Activated T-helper 1 cell treated with anti-CD3 and anti-CD28 coated beads, Interleukin-2, amount 50 U/mL, for 16 hours (primary cell): ENCODE measurements at places on chromosomes 7 and 10.

DNA sequence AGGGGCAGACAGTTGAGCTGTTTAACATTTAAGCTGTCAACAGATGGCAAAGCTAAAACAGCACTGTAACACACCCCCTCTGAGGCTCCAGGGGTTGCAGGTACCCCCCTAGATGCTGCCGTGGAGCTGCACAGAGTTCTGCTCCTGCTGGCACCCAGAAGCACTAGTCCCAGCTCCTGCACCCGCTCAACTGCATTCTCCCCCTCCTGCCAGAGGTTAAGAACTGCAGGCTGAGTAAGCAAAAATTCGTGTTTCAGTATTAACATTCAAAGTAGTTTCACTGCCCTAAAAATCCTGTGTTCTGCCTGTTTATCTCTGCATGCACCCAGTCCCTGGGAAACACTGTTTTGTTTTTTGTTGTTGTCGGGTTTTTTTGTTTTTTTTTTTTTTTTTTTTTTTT, 790.8 kb upstream of the KCND2 start:
- no peak for DNase-seq

DNA sequence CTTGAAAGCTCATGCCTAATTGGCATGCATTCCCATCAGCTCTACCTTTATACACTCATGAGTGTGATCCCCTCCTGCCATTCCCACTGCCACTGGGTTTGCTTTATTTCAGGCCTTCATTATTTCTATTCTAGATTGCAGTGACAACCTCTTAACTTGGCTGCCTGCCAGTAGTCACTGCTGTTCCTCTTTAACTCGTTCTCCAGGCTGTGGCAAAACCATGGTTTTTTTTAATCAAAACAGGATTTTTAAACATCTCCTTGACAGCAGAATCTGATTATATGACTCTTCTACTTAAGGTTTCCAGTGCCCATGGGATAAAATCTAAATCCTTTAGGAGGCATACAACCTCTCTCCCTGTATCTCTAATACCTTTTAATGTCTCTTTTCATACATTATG, 223.7 kb upstream of the PCDH15 start:
- DNase-seq = no peak

GRCh38 chr10:130255777-130256176, 119.6 kb downstream of the GLRX3 start:
- DNase-seq = no peak

DNA sequence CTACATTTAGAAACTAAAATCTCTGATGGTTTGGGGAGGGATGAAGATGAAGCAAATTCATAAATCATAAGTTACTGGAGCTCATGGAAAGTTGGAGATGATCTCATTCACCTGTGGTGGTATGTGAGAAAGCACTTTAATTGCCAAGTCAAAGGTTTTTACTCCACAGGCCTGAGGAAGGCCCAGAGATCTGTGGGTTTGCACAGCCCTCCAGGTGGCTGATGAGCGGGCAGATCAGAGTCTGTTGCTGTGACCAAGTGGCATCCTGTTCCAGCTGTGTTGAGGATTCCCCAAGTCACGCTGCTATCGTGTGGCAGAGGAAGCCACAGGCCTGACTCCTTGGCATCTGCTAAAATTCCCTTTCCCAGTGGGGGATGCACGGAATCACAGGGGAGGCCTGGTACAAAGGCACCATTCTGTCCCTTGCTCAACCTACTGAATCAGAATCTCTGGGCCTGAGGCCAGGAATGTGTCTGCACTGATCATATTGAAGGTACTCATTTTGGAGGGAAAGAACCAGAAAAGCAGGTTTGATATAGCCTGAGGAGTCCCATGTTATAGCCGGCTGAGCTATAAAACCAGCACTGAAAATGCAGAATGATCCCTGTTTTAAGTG, 19.7 kb upstream of the DDC start:
- no peak for DNase-seq

DNA sequence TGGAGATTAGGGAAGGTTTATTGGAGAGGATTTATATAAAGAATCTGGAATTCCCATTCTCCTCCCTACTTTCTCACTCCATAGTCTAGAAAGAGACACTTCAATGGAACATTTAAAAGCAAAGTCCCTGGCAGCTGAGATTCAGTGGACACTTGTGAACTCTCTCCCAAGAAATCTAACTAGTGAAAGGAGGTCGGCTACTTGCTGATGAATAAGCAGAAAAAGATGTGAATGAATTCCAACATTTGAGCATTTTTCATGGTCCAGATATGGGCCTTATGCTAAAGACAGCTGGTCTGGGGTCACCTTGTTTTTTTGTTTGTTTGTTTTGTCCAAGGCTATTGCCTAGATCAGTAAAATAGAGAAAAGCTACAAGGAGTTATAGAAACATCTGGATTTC, 141.1 kb upstream of the LRRTM3 start:
- no peak for DNase-seq

- DNase-seq = no peak
These were observed at the start of gene CDK5 for GRCh38 chr7:151057506-151057988. Gene CDK5, minus strand, starts transcription at chr7:151057897. Its CDS starts 49 bp downstream, at chr7:151057848.

DNA sequence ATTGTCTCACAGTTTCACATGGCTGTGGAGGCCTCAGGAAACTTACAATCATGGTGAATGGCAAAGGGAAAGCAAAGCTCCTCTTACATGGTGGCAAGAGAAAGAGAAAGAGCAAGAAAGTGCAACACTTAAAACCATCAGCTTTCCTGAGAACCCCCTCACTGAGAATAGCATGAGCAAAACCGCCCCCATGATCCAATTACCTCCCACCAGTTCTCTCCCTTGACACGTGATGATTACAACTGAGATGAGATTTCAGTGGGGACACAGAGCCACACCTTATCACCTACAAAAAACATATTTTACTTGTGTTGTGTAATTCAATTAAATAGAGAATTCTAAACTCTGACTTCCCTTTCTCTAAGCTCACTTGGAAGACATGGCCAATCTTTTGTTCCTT, 80.2 kb downstream of the SEMA3C start:
- no peak for DNase-seq

DNA sequence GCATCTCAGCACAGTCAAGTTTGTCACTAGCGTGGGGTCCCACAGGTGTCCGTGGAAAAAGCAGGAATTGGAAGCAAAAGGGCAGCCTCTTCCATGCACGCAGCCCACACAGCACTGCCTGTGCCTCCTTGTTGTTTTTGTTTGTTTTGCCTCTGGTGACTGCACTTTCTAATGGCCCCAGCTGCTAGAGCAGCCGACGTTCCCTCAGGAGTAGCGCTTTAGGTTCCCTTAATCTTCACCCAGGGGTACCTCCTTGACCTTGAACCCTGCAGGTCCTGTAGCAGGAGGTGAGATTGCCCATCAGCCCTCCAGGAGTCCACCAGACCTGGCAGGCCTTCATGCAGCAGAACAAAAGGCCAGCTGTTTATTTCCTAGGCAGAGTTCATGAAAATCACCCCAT, 210.1 kb downstream of the CACNB2 start:
- no peak for DNase-seq

DNA sequence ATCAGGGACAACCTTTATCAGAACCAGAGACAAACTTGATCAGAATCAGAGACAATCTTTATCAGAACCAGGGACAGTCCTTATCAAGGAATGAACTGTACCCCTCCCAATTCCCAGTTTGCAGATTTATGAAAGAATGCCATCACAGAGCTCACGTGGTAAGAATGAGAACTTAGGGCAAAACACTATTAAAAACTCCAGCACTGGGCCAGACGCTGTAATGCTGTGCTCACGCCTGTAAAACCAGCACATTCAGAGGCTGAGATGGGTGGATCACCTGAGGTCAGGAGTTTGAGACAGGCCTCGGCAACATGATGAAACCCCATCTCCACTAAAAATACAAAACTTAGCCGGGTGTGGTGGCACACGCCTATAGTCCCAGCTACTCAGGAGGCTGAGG, 85.1 kb upstream of the TNRC18 start:
- DNase-seq = no peak

GRCh38 chr7:125926621-125927020, 997.0 kb upstream of the POT1 start:
- DNase-seq = no peak

DNA sequence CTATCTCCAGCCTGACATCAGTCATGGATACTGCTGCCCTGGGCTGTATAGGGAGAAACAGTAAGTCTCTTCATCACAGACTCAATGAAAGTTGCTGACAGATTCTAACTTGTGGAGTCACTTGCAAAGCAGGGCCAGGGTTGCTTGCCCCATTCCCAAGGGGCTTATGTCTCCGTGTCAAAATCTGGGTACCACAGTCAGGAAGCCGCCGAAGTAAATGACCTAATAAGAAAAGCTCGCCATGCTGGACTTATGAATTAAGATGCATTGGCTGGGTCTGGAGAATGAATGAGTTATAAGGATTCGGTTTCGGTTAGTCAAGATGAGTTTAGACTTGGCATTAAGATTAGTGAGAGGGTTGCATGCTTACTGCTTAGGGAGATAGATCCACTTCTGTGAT, 10.8 kb upstream of the OR6V1 start:
- DNase-seq = no peak

- no peak for DNase-seq
These were observed 503.7 kb downstream of the TNS3 start for GRCh38 chr7:47078241-47078640.

GRCh38 chr10:59654007-59654406, 55.6 kb downstream of the SLC16A9 start:
- DNase-seq = no peak

- no peak for DNase-seq
These were observed 65.0 kb upstream of the EN2 start for GRCh38 chr7:155392726-155393570.

- DNase-seq = no peak
These were observed 10.4 kb downstream of the NXPH1 start for GRCh38 chr7:8443576-8444467.

- DNase-seq = no peak
These were observed 235.9 kb upstream of the ZNF32 start for GRCh38 chr10:43884501-43885105.

- no peak for DNase-seq
These were observed 88.0 kb downstream of the CPED1 start for GRCh38 chr7:121076350-121077164.

GRCh38 chr7:27912751-27913150, 172.8 kb downstream of the TAX1BP1 start:
- no peak for DNase-seq

GRCh38 chr7:159094023-159094740, 50.5 kb downstream of the VIPR2 start:
- no peak for DNase-seq

GRCh38 chr10:100153239-100153825, 32.5 kb downstream of the ERLIN1 start:
- DNase-seq = no peak
